ENCODE measurements at places on chromosomes 1 and 21. TPM values are rescaled to one million over a fixed set of nuclear protein-coding genes. Genes with fewer than 3 reads are reported as not detected.
A peak's percentile ranks its signal among the peaks of the same experiment; 100 is the strongest.

The FMO3 gene
- total RNA-seq = not detected

The HPCAL4 gene
- 1.6 TPM for total RNA-seq

- DNase-seq = peak; percentile 76
- H3K27me3 ChIP-seq = no peaks in the 10 kb centered on the region
- no peak overlapping the region for H3K4me3 ChIP-seq
Measured at GRCh38 chr1:160618763-160619274, 28.0 kb downstream of the SLAMF1 start.

The TLCD4 gene
- total RNA-seq = 0.49 TPM

The GFI1 gene
- total RNA-seq = 50.3 TPM

The ZNF593OS gene
- total RNA-seq = not detected

DNA sequence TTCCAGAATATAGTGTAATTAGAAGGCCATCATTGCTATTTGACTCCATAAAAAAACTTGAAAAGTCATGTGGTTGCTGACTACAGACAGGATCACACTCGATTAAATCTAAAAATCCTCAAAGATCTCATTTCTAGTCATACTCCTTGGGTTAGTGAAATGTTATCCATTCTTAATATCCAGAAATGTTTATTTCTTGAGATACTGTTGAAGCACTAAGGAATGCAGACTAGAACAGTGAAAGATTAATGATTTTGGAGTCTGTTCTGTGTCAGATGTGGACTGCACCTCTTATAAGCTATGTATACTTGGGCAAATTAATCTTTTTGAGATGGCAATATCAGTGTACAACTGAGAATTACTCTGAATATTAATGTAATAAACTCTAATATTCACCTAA lies 65.1 kb downstream of the ADSS2 start:
- DNase-seq = no peak
- H3K4me3 ChIP-seq = no peak overlapping the region
- no peak overlapping the region for H3K27ac ChIP-seq
- H3K27me3 ChIP-seq = no peaks in the 10 kb centered on the region
- no peaks in the 10 kb centered on the region for H3K36me3 ChIP-seq
